ENCODE measurements at places on chromosomes 1 and 21. TPM values are rescaled to one million over a fixed set of nuclear protein-coding genes. Genes with fewer than 3 reads are reported as not detected.
A peak's percentile ranks its signal among the peaks of the same experiment; 100 is the strongest.

Gene DNM3
- total RNA-seq, result 12.4 TPM

Gene ZNF593OS
- not detected for total RNA-seq

DNA sequence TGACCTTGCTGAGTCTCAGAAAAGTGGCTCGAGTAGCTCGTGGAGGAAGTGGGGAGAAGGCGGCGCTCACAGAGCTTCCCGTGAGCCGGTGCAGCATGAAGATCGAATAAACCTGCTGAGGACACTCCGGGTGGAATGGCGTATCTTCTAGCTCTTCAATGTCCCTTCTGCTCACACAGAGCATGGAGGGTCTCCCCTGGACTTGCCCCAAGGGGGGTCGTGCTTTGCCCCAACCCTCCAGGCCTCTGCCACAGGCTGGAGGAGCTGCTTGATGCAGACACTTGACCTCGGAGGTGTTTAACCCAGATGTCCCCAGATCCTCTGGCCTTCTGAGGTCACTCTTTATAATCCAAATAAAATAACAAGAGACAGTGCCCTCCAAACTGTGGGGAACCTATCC lies 2.2 kb upstream of the KRTAP10-12 start:
- no peak for DNase-seq

- DNase-seq, result peak; percentile 89
Observed at GRCh38 chr1:223081181-223081994, 61.7 kb downstream of the TLR5 start.

DNA sequence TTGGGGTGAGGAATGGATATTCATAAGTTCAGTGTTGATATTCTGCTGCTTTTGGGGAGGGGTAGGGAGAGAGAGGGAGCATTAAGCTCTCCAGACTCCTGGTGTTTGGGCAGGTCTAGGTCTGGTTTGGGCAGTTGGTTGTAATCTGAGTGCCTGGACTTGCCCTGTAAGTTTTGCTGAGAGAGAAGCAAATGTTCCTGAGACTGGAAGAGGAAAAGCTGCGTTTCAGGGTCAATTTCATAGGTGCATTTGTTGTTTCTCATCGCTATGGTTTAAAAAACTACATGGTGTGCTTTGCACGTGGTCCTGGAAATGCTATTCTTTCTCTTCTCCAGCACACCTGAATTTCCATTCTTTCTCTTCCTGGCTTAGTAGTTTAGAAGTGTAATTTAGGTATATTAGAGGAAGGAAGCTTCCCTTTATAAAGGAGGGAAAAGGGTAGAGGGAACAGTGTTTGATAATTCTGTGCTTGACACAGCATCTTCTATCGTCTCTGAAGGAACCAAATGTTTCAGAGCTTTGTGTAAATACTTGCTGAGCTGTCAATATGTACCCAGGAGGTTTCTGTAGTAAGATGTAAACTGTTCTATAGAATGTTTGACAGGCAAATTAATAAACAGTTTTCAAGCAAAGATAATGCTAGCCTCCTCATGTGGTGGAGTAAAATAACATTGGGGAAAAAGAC lies 6.3 kb downstream of the ARID1A start:
- DNase-seq, result no peak

GRCh38 chr1:1059494-1060280 lies 14.4 kb downstream of the RNF223 start:
- peak; percentile 92 for DNase-seq

GRCh38 chr1:98205291-98206017 lies 284.6 kb upstream of the DPYD start:
- no peak for DNase-seq

DNA sequence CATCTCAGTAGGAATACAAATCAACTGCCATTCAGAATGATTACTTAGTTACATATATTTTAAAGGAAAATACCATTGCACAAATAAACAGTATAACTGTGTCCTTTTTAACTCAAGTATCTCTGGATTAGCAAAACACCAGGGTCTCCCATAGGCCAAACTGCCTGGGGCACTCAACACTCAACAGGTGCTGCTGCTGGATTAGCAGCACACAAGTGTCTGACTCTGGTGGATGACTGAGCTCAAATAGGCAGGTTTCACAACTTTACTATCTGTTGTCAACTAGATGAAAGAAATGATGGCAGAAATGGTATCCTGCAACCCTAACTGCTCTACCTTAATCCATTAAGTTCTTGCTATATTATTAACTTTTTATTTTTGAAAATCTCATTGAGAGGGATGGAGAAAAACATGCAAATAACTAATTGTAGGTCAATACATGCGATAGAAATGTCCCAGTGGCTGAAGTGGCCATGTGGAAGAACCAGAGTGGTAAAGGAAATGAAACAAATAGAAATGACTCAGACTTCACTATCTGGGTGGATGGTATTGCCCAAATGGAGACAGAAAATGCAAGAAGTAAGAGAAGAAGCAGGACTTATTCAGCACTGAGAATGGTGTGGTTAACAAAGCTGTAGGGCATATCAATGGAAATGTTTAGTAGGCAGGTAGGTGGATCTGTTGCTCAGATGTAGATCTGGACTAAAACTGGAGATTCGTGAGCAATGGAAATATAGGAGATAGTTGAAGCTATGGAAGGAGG lies 90.8 kb upstream of the CCDC190 start:
- DNase-seq, result no peak

DNA sequence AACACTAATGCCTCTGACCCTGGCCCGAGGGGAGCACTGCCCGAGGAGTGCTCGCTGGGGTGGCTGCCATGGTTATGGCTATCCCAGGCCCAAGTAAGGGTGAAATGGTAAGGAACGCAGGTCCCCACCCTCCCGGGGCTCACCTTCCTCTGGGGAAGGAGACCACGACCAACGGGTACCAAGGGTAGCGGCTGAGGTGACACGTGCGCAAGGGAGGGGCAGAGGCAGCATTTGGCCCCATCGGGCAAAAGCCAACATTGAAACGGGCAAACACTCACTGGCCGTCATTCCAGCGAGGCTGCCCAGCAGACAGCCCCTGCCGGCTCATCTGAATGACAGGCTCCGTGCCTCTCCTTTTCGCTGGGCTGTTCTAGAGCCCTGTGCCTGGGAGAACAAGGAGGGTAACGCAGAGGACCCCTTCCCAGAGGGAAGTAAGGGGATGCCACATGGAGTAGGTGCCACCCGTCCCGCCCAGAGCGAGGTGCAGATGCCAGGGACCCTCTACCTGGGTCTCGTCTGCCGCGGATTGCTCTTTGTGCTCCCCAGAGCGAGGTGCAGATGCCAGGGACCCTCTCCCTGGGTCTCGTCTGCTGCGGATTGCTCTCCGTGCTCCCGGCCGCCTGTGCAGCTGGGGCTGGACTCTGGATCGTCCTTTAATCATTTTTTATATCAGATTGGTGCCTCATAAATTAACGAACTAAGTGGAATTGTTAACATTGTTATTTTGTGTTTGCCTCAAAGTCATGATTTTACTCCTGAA lies 16.2 kb downstream of the ACTRT2 start:
- no peak for DNase-seq

- no peak for DNase-seq
Observed at GRCh38 chr21:38769191-38769780, 36.4 kb upstream of the ETS2 start.

DNA sequence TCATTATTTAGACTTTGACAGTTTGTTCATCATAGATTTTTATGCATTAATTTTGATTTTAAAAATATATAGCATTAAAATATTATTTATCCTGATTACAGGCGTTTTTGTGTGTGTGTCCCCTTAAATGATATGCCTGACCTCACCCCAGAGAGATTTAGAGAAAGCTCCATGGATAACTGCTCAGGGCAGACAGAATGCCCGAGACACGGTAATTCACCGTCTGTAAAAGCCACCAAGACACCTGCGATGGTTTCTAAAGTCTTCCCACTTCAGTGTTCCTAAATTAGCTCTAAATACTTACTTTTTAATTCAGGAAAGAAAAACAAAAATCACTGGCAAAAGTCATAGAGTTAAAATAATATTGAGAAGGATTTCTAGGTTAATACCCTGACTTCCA lies 350.6 kb upstream of the RUNX1 start:
- DNase-seq, result no peak

- no peak for DNase-seq
Observed at GRCh38 chr21:36306872-36307534, 13.0 kb upstream of the MORC3 start.

- no peak for DNase-seq
Observed at GRCh38 chr1:65514041-65514440, 93.6 kb downstream of the LEPR start.

- no peak for DNase-seq
Observed at GRCh38 chr1:28928314-28928941, 14.1 kb downstream of the EPB41 start.

Gene MYOM3
- total RNA-seq, result 0.15 TPM

DNA sequence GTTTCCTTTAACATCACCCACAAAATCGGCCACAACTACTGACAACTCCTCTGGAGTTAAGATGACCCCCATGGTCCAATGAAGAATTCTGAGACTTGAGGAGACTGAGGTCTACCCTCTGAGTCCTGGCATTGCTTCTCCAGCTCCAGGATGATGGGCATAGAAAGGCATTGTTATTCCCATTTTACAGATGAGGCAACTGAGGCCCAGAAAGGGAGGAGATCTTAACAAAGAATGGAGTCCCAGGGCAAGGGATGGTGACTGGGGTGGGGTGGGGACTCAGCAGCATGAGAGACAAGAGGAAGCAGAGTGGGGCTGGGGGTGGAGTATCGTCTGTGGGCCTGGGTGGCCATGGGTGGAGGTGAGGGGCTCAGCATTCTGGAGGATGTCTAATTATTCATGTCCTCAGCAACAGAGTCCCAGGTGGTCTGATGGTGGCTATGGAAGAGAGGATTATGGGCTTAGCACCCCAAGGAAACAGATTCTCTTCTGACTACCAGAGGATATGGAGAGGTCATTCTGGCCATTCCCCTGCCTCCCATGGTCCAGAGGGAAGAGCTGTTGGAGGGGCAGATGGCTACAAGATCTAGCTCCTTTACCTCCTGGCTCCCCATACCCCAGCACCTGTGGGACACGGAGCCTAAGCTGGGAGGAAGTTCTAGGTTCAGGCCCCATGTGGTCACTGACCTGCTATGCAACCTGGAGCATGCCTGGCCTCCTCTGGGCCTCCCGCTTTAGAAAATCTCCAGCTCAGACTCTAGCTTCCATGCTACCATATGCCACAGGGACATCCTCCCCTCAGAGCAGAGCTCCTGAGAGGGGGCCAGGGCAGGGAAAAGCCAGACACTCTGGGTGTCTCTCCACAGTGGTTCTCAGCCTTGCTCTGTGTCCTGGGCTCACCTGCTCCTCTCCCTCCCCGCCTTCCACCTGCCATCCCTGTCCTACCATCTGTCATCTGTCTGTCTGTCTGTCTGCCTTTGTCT lies 37.4 kb upstream of the DMBX1 start:
- DNase-seq, result no peak

DNA sequence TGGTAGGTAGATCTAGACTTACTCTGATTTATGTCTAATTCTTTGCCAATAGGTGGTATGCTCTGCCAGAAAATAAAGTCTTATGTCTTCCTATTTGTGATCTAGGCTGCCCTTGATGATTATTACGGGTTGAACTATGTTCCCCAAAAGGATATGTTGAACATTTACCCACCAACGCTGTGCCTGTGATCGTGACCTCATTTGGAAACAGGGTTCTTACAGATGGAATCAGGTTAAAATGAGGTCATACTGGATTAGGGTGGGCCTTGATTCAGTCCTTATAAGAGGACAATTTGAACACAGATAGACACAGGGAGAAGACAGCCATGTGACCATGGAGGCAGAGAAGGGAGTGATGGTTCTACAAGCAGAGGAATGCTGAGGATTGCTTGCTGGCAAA lies 95.1 kb upstream of the BCAR3 start:
- no peak for DNase-seq

Gene NTMT2
- not detected for total RNA-seq

GRCh38 chr1:226100436-226101391 lies 38.2 kb downstream of the H3-3A start:
- peak; percentile 66 for DNase-seq

Gene AADACL3
- not detected for total RNA-seq

- DNase-seq, result peak; percentile 24
Observed at GRCh38 chr1:109776206-109776835, 12.6 kb upstream of the EPS8L3 start.

- DNase-seq, result no peak
Observed at GRCh38 chr21:46226146-46226545, 2.4 kb downstream of the LSS start.

DNA sequence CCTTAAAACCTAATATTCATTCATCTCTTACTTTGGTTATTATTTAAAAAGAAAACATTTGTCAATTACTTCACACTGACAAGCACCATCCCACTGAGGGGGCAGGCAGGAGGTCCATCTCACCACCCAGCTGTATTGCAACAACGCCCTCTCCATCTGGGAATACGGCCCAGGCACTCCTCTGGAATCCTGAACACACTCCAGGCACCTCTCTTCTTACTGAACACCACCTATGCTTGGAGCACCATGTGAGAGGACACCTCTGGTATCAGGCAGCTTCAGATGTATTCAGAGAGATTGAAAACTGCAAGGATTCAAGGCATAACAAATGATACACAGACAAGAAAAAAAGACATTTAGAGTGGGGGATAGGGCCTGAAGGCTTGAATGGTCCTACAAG lies 147.1 kb downstream of the CACNA1E start:
- no peak for DNase-seq

Gene S100A16
- total RNA-seq, result 52.3 TPM

DNA sequence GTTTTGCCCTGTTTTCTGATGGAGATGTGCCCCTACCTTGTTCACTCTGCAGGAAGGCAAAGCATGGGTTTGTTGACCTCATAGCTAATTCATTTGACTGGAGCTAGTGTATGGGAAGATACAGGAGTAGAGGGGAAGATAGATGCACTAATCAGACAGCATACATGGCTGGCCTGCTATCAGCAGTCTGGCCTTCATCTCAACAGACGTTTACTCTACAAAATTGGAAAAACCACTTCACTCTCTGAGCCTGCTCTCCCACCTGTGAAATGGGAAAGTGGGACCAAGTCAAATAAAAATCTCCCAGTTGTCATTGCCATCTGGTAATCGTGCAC lies 235.2 kb upstream of the RAB4A start:
- no peak for DNase-seq

Gene GPR3
- 0.18 TPM for total RNA-seq

GRCh38 chr1:14259191-14259757 lies 339.2 kb upstream of the KAZN start:
- peak; percentile 66 for DNase-seq

- no peak for DNase-seq
Observed at GRCh38 chr1:203751051-203751450, 13.9 kb upstream of the LAX1 start.

Gene BEST4
- total RNA-seq, result 1.7 TPM

Gene IVL
- total RNA-seq, result 0.24 TPM

DNA sequence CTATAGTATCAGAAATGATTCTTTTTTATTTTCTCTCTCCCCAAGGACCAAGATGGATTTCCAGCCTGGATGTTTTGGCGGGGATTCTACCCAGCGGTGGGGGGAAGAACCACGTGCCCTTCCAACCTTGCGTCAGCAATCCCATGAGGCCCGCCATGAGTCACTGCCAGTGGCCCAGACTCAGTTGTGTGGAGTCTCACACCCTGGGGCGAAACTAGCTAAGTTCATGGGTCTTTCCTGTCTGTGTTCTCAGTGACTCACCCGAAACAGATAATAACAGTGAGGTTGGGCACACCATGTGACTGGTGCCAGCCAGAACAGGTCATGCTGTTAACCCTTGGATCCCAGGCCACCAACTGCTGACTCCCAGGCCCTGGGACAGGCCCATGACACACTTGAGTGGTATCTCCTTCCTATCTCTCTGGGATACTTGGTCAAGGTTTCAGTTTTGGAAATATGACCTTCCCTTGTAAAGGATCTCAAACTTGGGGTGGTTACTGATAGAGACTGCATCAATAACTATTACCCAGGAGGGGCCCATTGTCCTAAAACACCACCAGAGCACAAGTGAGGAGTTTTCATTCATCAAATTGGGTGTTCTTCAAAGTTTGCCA lies 98.0 kb upstream of the DUSP10 start:
- no peak for DNase-seq

Gene AMY1B
- 5.8 TPM for total RNA-seq

Gene SYT2
- not detected for total RNA-seq

- DNase-seq, result no peak
Observed at GRCh38 chr1:76725864-76726619, 141.2 kb upstream of the ST6GALNAC5 start.
